ENCODE measurements at places on chromosomes 13 and 19.

GRCh38 chr19:39818626-39819097 lies 15.3 kb downstream of the DYRK1B start:
- no peak for DNase-seq

DNA sequence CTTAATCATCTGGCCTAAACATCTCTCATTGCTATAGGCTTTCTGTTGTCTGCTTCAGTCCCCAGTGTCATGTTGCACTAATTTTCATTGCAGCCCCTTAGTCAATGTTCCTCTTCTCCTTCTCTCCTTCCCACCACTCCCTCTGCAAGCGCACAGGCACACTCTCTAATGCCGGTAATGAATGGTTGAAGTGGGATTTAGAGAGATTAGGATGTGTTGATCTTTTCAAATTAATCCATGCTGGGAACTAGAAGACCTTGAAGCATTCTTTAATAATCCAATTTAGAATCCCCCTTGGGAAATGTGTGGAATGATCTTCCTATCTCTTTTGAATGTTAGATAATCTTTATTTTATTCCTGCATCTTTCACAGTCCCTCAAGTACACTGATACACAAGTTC lies 33.2 kb upstream of the NDFIP2 start:
- DNase-seq, result no peak

GRCh38 chr13:48402325-48402932 lies 10.5 kb downstream of the LPAR6 start:
- DNase-seq, result no peak

DNA sequence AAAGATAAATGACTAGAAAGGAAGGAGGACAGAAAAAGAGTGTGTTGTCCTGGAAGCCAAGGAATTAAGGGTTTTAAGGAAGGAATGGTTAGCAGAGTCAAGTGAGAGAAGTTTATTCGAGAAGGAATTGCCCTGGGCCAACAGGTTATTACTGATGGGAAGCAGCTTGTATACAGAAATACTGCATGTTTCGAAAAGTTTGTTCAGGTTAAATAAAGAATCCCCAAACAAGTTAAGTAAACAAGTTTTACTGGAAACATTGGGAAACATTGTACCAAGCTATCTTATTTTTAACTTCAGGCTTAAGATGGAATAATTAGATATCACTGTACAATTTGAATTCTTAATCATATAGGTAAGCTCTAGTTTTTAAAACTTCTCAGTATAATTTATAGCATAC lies 28.2 kb upstream of the FBXL3 start:
- no peak for DNase-seq

DNA sequence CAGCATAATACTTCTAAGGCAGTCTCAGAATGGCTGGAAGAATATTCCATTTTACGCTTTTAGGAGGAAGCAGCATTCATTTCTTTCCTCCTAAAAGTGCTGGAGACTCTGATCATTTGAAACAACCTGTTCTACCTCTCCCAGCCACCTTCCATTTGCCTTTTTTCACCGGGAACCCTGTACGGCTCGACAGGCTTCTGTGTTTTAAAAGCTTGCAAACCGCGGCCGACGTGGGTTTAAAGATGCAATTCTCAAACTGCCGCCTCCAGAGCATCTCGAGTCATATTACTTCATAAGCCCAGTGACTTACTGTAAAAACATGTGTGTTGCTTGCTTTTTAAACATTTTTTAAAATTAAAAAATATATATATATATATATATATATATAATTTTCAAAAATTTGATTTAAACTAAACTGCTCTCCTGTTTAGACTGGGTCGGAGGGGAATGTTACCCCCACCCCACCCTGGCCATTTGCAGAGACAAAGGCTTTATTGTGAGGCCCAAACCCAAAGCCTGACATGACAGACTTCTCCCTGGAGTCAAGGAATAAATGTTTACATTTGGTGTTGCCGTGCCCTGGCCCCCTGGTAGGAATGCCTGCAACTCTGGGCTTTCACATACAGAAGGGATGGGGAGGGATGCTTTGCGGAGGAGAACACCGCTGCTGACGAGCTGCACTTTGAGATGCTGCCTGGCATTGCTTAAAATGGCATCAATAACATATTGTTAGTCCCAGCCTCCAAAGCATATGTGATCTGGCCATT lies 30.4 kb downstream of the ZNF536 start:
- no peak for DNase-seq

DNA sequence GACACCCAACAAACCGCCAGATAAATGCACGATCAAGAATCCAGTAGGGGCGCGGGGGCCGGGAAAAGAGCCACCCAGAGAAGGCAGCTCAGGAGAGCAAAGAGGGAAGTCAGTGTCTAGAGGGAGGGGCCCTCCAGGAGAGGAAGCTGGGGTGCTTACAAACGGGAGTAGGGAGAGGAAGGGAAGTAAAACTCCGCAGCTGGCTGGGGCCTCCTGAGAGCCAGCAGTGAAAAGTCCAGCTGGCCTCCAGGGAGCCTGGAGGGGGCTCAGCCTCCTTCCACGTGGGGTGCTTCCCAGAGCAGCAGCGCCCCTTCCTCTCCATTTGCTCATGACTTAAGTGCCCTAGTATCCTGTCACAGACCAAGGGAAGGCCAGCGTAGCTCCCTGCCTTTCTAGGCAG lies 51.8 kb downstream of the TMED1 start:
- DNase-seq, result no peak
